ENCODE measurements at places on chromosomes 2 and 18.

GRCh38 chr2:147500229-147500628, 344.6 kb upstream of the ACVR2A start:
- no peak for DNase-seq

DNA sequence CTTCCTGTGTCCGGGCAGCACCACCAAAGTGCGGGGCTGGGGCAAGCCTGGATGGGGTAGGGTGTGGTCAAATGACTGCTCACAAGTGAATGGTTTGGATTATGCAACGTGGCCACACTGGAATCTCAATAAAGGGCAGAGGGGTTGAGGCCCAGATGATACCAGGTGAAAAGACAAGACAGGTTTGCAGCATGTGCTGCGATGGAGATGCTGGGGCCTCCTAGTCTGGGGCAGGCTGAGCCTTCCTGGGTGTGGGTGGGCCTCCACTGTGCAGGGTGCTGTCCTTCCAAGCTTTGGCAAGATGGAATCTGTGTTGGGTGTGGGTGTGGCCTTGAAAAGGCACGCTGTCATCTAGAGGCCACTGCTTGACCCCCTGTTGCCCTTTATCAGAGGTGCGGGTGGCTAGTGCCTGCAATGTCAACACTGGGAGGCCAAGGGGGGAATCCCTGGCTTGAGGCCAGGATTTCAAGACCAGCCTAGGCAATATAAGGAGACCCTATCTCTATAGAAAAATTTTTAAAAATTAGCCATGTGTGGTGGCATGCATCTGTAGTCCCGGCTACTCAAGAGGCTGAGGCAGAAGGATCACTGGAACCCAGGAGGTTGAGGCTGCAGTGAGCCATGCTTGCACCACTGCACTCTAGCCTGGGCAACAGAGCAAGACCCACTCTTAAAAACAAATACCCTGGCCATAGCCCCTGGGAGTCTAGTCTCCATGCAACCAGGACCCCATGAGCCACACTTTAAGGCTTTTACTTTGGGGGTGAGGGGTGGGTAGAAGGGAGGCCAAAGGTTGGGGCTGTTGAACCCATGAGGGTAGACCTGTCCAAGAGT, 13.8 kb downstream of the RRM2 start:
- no peak for DNase-seq

DNA sequence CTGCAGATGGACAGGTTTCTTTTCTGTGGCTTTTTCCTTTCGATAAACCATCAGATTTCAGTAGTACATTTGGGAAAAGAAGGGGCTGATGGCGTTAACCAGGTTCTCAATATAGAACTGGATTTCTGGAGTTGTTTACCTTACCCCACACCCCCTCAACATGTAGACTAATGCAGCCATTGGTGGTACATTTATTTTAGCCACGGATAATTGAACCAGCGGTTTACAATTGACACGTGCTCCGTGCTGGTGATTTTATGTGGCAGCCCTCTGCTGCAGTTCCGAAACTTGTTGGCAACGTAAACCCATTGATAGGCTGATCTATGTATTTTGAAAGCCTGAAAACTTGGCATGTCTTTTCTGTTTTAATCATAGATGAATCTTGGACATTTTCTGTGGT, 5.4 kb downstream of the SOX11 start:
- no peak for DNase-seq

DNA sequence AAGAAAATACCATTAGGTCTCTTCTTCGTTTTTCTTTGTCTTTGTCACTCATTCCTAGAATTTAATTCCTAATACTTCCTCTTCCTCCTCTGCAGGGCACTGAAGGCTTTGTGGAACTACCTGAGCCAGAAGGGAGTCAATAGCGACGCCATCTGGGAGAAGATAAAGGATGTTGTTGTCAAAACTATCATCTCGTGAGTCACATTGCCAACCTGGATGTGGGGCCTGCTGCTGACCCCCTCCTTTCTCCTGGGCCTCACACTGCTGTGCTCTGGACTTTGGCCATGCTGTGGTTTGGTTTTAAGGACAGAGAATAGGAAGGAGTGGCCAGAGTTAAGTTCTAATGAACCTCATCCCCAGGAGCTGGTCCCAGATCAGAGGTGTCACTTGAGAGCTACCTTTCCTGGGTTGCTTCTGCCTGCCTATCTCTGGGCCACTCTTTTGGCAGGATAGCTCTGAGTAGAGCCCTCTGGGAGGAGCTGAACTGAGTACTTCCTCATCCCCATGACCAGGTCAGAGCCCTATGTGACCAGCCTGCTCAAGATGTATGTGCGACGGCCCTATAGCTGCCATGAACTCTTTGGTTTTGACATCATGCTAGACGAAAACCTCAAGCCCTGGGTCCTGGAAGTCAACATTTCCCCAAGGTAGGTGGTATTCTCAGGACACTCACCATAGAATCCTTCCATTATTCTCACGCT, 33.1 kb upstream of the CYP27A1 start:
- no peak for DNase-seq

GRCh38 chr18:34292594-34292993, 67.9 kb upstream of the NOL4 start:
- DNase-seq, result no peak

GRCh38 chr2:95010718-95011117, 14.8 kb upstream of the MAL start:
- DNase-seq, result no peak

DNA sequence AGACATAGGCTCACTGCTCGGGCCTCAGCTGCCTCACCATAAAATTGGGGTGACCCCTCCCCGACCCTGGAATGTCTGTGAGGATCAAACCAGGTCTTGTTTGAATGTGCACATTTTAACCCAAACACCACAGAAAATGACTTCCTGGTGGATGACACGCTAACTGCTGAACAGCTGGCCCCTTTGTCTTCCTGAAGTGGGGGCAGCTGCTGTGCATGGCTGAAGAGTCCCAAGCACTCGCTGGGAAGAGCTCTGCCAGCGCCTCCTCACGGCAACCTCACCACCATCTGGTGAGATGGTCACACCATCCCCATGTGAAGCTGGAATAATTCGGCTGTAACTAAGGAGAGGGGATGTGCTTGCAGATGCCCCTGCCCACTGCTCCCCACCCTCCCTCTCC, 34.0 kb downstream of the AQP12A start:
- no peak for DNase-seq

DNA sequence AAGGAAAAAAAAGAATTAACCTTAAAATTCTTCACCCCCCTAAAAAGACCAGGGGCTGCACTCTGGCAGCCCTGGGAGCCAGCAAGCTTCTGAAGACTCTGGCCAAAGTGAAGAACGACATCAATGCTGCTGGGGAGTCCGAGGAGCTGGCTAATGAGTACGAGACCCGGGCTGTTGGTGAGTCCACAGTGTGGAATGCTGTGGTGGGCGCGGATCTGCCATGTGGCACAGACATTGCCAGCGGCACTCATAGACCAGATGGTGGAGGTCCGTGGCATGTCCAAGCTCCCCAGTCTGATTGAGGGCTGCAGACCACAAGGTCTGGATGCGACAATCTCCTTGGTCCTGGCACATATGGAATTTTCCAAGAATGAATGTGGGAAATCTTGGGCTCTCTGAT, 47.4 kb downstream of the TRPM8 start:
- no peak for DNase-seq

Data from COLO829 (cell line).